DMS79 (cell line): ENCODE measurements at places on chromosomes 7 and 10.
A peak's percentile ranks its signal among the peaks of the same experiment; 100 is the strongest.

DNA sequence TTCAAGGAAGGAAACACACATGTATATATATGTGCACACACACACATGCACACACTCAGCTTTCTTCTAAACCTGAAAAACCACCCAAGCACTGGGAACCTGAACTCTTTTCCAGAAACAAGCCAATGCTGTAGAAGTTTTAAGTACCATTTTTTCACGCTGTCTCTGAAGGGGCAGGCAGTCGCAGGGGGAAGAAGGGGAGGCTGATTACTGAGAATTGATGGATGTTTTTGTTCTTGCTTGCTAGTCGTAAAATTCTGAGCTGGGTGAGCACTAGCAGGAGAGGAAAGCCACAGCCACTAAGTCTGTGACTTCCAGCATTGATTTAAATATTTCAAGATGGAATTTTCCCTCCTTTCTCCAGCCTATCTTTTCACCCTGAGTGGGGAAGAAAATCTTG, 391.8 kb downstream of the CALN1 start:
- DNase-seq: no peak

GRCh38 chr7:70487428-70487827, 644.5 kb upstream of the GALNT17 start:
- no peak for DNase-seq

DNA sequence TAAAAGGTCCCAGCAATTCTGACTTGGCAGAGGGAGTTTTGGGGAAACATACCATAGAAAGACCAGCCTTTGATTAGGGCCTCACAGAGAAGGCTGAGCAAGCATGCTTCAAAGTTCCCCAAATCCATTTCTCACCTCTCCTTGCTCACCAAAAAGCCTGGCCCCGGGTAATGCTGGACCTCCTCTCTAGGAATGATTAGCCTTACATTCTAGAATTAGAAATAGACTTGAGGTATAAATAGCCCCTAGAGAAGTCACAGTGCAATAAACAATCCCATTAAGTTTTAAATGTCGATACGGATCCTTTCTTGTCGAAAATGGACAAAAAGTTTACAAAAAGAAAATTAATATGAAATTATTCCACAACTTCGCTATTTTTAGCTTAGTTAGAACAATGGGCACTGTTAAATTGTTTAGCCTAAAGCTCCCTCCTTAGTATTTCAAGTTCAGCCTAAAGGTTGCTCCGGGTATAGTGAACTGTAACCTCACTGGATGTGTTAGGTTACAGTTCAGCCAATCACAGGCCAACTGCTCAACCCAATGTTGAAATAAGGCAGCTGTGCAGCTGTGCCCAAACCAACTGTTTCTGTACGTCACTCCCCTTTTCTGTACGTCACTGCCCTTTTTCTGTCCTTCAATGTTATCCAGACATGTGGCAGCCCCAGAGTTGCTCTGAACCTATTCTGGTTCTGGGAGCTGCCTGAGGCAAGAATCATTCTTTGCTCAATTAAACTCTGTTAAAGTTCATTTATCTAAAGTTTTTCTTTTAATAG, 7.9 kb upstream of the GSDME start:
- DNase-seq: no peak

- DNase-seq: no peak
Measured at GRCh38 chr7:38187794-38188440, 9.9 kb downstream of the STARD3NL start.

DNA sequence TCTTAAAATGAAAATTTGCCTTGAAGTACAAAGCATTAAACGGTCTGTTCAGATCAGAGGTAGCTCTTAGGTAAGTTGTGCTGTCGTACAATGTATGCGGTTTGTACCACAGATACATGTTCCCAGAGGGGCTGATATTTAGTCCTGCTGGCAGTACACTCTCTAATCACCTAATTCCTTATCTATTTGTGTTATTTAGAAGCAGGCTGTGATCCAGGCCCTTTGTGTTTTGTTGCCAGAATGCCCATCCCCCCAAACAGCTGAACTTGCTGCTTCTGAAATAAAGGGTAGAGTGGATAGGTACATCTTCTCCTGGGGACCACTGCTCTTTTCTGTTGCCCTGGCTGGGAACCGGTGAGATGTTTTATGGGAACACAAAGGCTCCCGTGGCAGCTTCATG, 84.5 kb downstream of the SND1 start:
- no peak for DNase-seq

- no peak for DNase-seq
Measured at GRCh38 chr10:124245191-124245590, 151.8 kb upstream of the CHST15 start.

- DNase-seq: no peak
Measured at GRCh38 chr10:124971276-124971675, 29.4 kb downstream of the ZRANB1 start.

DNA sequence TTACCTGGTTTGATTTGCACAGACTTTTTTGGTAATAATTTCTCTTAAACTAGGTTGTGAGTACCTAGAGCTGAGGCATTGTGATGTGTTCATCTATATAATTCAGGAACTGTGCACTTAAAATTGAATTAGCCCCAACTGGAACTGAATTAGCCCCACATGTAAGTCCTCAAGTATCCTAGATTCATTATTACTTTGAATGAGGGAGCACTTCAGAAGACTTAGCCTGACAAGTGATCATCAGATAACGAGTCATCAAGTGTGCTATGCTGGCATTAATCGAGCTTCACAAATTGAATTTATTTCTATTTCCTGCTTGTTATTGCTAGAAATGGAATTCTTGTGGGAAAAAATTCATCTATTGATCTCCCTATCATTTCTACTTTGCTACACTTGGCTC, 323.4 kb upstream of the SEMA3D start:
- peak; percentile 85 for DNase-seq

GRCh38 chr10:124064676-124065075, 28.7 kb downstream of the CHST15 start:
- no peak for DNase-seq

GRCh38 chr10:125296598-125296997, 136.2 kb upstream of the CTBP2 start:
- no peak for DNase-seq

DNA sequence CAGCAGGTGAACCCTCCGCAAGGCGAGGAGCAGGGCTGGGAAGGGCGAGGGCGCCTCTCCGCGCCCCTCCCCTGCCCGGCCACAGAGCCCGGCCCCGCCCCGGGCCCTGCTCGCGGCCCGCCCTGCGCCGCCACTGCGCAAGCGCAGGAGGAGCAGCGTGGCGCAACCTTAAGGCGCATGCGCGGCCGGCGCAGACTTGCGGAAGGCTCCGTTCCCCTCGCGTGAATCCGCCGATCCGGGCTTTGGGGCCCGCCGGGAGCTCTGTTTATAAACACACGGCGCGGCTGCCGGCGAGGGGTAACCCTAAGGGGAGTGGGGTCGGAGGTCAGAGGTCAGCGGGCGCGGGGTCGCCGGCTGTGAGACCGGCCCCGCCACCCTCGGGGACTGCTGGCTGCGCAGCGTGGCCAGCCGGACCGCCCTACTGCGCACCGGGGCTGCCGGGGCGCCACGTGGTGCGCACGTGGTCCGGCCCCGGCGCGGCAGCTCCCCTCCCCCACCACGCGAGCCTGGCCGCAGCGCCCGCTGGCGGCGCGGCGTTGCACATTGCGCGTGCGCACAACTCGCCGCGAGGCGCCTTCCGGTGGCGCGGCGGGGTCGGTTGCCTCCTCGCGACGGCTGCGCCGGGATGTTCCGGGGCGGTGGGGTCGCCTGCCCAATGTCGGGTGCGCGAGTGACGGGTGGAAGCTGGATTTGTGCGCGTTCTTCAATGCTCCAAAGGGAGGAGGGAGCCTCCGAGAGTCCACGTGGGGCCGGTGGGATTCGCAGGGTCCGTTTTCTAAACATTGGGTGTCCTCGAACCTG, 40.2 kb upstream of the FOXK1 start:
- peak; percentile 81 for DNase-seq

- DNase-seq: no peak
Measured at GRCh38 chr10:19416164-19416563, 367.6 kb downstream of the MALRD1 start.

GRCh38 chr10:118799777-118800176, 45.0 kb upstream of the CACUL1 start:
- no peak for DNase-seq

GRCh38 chr7:126792521-126792920, 460.2 kb downstream of the GRM8 start:
- DNase-seq: no peak

DNA sequence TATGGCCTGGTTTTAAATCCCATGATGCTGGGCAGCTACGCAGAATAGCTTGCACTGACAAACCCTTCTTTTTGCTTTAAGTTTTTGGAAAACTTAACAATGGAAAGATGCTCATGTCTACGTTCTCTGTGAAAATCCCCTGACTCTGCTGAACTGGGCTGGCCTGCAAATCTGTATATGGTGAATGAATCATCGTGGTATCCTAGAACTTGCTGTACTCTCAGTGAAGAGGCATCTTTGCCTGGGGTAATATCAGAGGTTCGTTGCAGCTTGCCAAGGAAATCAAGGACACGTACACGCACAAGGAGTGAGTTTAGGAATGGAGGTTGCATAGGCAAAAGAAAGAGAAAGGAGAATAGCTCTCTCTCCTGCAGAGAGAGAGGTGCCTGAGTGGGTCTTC, 382.0 kb upstream of the ADARB2 start:
- DNase-seq: no peak

GRCh38 chr10:71536332-71536731, 139.6 kb downstream of the CDH23 start:
- no peak for DNase-seq

DNA sequence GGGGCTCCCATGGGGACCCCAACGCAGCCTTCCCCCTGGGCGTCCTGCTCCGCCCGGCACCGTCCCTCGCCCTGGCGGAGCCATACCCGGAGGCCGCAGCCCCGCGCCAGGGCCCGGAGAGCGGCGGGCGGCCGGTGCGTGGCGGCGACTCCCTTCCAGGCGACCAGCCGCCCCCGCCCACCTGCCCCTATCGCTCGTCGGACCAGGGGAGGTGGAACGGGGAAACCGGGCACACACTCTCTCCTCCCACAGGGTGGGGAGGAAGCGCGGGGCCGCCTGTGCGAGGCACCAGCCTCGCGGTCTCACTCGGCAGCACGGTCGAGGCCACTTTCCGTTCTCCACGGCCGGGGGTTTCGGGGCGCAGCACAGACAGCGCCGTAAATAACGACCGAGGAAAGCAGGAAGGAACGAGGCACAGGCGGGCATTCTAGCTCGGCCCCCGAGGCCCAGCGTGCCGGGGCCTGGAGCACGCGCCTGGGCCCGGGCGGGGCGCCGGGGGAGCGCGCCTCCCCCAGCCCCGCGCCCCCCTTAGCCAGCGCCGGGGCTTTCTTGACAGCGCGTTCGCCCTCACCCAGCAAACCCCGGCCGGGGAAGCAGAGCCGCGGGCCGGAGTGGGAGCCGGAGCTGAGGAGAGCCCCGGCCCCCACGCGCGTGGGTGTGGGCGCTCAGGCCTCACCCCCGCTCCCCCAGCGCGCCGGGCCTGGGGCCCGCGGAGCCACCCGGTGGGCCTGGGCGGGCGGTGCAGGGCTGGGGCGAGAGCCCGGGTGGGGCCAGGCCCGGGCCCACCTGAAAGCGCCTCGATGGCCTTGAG, 936 bp downstream of the IGF2BP3 start:
- peak; percentile 13 for DNase-seq

DNA sequence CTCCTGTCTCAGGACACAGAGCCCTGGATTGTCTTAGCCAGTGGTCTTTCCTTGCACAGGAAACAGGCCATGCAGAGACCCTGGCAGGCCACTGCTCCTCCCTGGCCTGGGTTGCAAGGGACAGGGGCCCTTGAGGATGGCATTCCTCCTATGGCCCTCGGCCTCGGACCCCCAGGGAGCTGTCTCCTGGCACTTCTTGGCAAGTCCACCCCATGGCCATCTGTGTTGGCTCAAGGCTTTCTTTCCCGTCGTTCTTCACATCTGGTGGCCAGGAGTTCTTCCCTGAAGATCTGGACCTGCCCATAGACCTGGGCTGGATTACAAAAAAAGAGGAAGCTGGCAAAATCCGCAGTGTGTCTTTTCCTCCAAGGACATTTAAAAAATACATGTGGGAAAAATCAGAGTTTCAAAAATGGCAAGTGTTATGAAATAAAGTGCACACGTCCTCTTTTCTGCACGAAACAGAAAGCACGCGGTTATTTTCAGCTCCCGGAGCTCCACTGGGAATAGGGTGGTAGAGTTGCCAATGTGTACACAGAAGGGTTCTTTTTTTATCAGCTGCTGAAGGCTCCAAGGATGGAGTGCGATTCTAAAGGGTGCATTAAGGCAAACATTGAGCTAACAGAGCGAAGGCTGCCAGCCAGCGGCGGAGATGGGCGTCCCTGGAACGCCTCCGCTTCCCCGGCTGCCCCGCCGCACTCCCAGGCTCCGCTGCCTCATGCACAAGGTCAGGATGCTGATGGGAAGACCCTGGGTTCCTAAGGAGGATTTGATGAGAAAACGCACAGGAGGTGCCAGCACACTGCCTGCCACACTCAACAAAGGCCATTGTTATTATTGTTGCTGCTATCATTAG, 62.8 kb upstream of the FAM20C start:
- peak; percentile 16 for DNase-seq

- DNase-seq: no peak
Measured at GRCh38 chr10:129505500-129506075, 38.5 kb downstream of the MGMT start.

GRCh38 chr7:90530263-90530662, 60.8 kb downstream of the PTTG1IP2 start:
- DNase-seq: no peak

GRCh38 chr7:150363872-150364271, 4.8 kb upstream of the REPIN1 start:
- DNase-seq: no peak

DNA sequence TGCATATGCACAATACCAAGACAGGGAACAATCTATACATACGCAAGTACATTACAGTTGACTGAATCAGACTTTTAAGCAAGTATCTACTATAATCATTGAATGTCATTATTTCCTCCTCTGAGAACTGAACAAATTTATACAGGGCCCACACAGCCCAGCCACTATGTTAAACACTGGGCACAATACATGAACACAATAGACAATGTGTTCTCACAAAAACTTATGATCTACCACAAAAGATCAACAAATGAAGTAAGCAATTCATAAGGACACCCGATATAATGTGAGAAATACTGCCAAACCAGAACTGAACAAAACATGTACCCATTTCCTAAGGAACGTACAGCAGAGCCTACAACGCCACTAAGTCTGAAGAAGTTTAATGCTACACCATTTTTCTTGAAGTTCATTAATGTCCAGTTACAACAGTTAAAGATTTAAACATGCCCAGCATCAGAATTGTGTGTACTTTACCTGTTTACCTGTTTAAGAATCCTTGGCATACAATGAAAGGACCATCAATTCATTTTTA, 31.5 kb downstream of the SHTN1 start:
- no peak for DNase-seq
